ENCODE measurements at places on chromosomes 3 and 15.

DNA sequence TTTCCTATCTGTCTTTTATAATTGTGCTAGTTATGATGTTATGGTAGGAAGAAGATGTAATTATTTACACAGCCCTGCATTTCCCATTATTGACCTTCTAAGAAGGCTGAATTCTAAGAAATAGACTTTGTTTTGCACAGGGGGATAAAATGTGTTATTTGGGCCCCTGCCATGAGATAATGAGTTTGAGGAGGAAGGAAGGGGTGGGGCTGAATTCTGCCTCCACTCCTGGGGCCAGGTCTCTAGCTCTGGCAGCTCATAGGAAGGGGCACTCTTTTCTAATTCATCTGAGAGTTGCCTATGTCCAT lies 69.2 kb upstream of the GOLGA8B start:
- no peak overlapping the region for H3K4me3 ChIP-seq
- peaks cover 8% of the 10 kb centered on the region for H3K27me3 ChIP-seq
- H3K27ac ChIP-seq = no peak overlapping the region
- H3K4me1 ChIP-seq = no peaks in the 10 kb centered on the region

- H3K4me1 ChIP-seq = no peaks in the 10 kb centered on the region
- no peak for DNase-seq
- H3K27ac ChIP-seq = no peak overlapping the region
- H3K27me3 ChIP-seq = no peaks in the 10 kb centered on the region
- no peaks in the 10 kb centered on the region for H3K36me3 ChIP-seq
Measured at GRCh38 chr15:36067483-36068274, 511.7 kb upstream of the CDIN1 start.

GRCh38 chr3:180875124-180875698 lies 37.3 kb upstream of the FXR1 start:
- H3K27me3 ChIP-seq = peaks cover 11% of the 10 kb centered on the region
- no peak for DNase-seq
- no peaks in the 10 kb centered on the region for H3K4me1 ChIP-seq
- H3K36me3 ChIP-seq = no peaks in the 10 kb centered on the region
- H3K4me3 ChIP-seq = no peak overlapping the region

GRCh38 chr15:80455668-80456442 lies 51.7 kb downstream of the ARNT2 start:
- H3K4me1 ChIP-seq = no peaks in the 10 kb centered on the region
- no peaks in the 10 kb centered on the region for H3K36me3 ChIP-seq
- peaks cover 13% of the 10 kb centered on the region for H3K27me3 ChIP-seq
- H3K27ac ChIP-seq = no peak overlapping the region

DNA sequence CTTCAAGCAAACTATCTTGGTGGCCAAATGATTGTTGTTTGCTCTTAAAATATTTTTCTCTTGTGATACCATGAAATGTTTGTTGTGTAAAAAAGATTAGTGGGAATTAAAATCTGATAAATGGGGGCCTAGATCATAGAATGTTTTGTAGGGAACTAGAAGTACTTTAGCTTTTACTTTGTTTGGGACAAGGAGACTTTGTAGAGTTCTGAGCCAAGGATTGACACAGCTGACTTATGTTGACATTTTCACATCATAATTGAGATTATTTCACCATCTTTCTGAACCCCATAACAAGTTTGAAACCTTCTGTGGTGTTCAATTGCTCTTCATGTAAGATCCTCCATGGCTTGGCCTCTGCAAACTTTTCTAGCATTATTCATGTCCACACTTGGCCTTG lies 235.4 kb downstream of the NLGN1 start:
- H3K27me3 ChIP-seq = no peaks in the 10 kb centered on the region
- DNase-seq = no peak
- H3K27ac ChIP-seq = no peak overlapping the region
- no peak overlapping the region for H3K4me3 ChIP-seq
- H3K4me1 ChIP-seq = no peaks in the 10 kb centered on the region

- H3K27me3 ChIP-seq = no peaks in the 10 kb centered on the region
- H3K36me3 ChIP-seq = peaks cover 19% of the 10 kb centered on the region
- H3K4me3 ChIP-seq = no peak overlapping the region
- no peak for DNase-seq
Measured at GRCh38 chr15:31379042-31379441, 52.4 kb downstream of the KLF13 start.

- H3K4me1 ChIP-seq = peaks cover 24% of the 10 kb centered on the region
- no peak overlapping the region for H3K27ac ChIP-seq
- no peaks in the 10 kb centered on the region for H3K36me3 ChIP-seq
Measured at GRCh38 chr3:111591555-111591954, 3.6 kb downstream of the ZBED2 start.

DNA sequence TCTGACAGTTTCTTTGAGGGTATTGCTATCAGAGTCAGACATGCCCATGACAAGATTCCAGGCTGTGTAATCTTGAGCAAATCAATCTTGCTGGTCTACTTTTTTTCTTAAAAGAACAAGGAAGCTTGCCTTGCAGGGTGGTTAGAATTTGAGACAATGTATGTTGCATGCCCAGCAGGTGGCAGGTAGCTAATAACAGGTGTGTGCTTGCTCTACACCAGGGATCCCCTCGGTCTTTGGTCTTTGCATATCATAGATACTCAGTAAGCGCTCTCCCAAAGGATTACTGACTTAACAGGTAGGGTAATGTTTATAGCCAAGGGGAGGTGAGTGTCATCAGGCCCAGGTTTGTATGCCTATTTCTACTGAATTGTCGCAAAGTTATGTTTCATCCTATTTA lies 37.3 kb downstream of the CACNA1D start:
- no peaks in the 10 kb centered on the region for H3K4me1 ChIP-seq
- DNase-seq = no peak
- H3K4me3 ChIP-seq = no peak overlapping the region
- H3K36me3 ChIP-seq = no peaks in the 10 kb centered on the region
- no peak overlapping the region for H3K27ac ChIP-seq

GRCh38 chr15:79093352-79093935 lies 2.9 kb upstream of the RASGRF1 start:
- H3K4me1 ChIP-seq = peaks cover 17% of the 10 kb centered on the region
- H3K4me3 ChIP-seq = no peak overlapping the region
- H3K36me3 ChIP-seq = no peaks in the 10 kb centered on the region
- no peak for DNase-seq
- H3K27ac ChIP-seq = no peak overlapping the region

- no peak overlapping the region for H3K27ac ChIP-seq
- DNase-seq = no peak
- H3K4me1 ChIP-seq = no peaks in the 10 kb centered on the region
- no peak overlapping the region for H3K4me3 ChIP-seq
- no peaks in the 10 kb centered on the region for H3K36me3 ChIP-seq
- peaks cover 4% of the 10 kb centered on the region for H3K27me3 ChIP-seq
Measured at GRCh38 chr3:171874251-171874681, 31.1 kb downstream of the TMEM212 start.

- peaks cover 8% of the 10 kb centered on the region for H3K27me3 ChIP-seq
- no peak overlapping the region for H3K4me3 ChIP-seq
- no peak overlapping the region for H3K27ac ChIP-seq
- H3K36me3 ChIP-seq = peaks cover 2% of the 10 kb centered on the region
- no peaks in the 10 kb centered on the region for H3K4me1 ChIP-seq
- DNase-seq = no peak
Measured at GRCh38 chr3:9091486-9092235, 128.4 kb upstream of the RAD18 start.

- H3K36me3 ChIP-seq = no peaks in the 10 kb centered on the region
- H3K4me1 ChIP-seq = no peaks in the 10 kb centered on the region
- no peak overlapping the region for H3K4me3 ChIP-seq
- H3K27ac ChIP-seq = no peak overlapping the region
Measured at GRCh38 chr3:138360869-138361525, 12.6 kb downstream of the MRAS start.

GRCh38 chr3:140505213-140505612 lies 172.7 kb upstream of the TRIM42 start:
- no peaks in the 10 kb centered on the region for H3K4me1 ChIP-seq
- H3K27ac ChIP-seq = no peak overlapping the region
- no peak for DNase-seq
- peaks cover 5% of the 10 kb centered on the region for H3K27me3 ChIP-seq

GRCh38 chr15:57654153-57654852 lies 52.2 kb upstream of the POLR2M start:
- peaks cover 2% of the 10 kb centered on the region for H3K27me3 ChIP-seq
- H3K4me3 ChIP-seq = no peak overlapping the region
- no peaks in the 10 kb centered on the region for H3K36me3 ChIP-seq
- H3K27ac ChIP-seq = no peak overlapping the region
- no peak for DNase-seq
- H3K4me1 ChIP-seq = no peaks in the 10 kb centered on the region

DNA sequence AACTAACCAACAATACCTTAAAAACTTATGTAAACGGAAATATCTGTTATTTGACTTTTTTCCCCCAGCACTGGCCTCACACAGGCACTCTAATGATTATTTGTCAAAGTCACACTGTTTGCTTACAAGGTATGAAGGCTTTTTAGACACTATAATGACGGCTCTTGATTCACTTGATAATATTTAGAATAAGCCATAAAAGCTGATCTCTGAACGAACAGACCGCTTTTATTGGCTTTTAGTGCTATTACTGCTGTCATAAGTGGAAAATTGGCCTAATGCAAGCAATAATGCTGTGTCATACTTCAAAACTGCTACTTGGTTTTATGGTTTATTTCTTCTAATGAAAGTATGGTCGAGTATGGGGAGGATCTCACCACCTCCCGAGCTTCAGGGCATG lies 35.1 kb downstream of the MDFIC2 start:
- H3K27me3 ChIP-seq = no peaks in the 10 kb centered on the region
- H3K4me1 ChIP-seq = no peaks in the 10 kb centered on the region
- H3K27ac ChIP-seq = no peak overlapping the region
- H3K36me3 ChIP-seq = no peaks in the 10 kb centered on the region
- no peak for DNase-seq
- H3K4me3 ChIP-seq = no peak overlapping the region

- DNase-seq = no peak
- no peak overlapping the region for H3K4me3 ChIP-seq
- H3K4me1 ChIP-seq = no peaks in the 10 kb centered on the region
Measured at GRCh38 chr3:150101016-150101415, 130.3 kb upstream of the PFN2 start.

GRCh38 chr3:100737334-100737733 lies 28.0 kb downstream of the TFG start:
- peaks cover 36% of the 10 kb centered on the region for H3K36me3 ChIP-seq
- no peak overlapping the region for H3K4me3 ChIP-seq
- H3K27me3 ChIP-seq = no peaks in the 10 kb centered on the region
- no peaks in the 10 kb centered on the region for H3K4me1 ChIP-seq

GRCh38 chr15:72233769-72234168 lies 2.8 kb upstream of the PKM start:
- no peak overlapping the region for H3K27ac ChIP-seq
- DNase-seq = no peak
- no peaks in the 10 kb centered on the region for H3K27me3 ChIP-seq
- H3K4me1 ChIP-seq = peaks cover 18% of the 10 kb centered on the region

DNA sequence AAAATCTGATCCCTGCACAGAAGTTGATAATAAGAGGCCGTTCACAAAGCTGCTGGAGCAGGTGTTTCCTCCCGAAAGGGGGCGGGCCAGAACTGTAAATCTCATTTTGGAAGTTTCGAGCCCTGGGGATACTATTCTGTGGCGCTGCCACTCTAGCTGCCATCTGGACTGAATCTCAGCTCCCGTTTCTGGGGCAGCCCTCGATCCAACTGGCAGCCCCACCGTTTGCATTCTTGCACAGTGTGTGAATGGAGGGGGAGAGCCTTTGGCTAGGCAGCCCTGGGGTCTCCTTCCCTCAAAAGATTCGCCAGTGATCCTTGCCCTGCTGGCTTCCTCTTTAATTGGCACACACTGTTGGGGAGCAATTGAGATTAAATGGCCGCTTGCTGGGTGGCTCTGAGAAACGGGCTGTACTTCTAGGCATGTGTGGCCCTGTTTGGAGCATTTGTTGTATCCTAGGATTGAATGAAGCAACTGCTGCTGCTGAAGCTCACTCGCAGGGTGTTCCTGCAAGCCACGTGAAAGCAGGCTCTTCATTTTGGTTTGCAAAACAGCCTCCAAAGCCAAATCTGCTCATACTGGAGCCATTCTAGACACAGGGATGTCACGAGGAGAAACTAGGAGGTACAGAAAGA lies 57.2 kb upstream of the TOPAZ1 start:
- no peaks in the 10 kb centered on the region for H3K36me3 ChIP-seq
- DNase-seq = no peak
- no peak overlapping the region for H3K27ac ChIP-seq

DNA sequence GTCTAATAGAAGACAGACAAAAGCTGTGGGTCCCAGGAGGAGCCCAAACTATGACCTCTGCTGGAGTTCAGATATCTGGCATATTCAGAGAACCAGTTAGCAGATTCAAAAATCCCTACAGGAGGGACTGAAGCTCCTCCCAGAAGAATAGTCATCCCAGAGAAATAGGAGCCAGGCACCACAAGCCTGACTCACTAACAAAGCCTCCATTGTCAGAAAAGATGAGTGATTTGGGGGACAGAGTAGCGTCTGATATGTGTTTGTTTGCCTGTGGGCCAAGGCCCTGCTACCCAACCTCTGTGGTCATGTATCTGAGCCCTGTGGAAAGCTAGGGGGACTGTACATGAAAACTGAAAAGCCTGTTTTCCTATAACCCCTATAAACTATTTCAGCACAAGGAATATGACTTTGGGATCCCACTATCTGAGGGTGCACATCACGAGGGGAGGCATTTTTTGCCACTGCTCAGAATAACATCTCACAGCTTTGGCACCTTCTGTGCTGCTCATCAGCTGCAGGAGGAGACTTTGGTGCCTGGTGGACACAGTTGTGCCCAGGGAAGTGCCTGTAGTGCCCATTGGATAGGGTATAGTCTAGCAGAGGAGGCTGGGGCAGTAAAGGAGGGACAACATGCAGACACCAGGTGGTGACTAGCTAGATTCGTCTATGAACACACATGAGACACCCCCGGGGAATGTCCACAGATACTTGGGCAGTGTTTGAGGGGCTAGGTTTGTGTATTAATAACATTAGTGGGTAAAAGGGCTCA lies 9.7 kb upstream of the LARP6 start:
- H3K27me3 ChIP-seq = peaks cover 10% of the 10 kb centered on the region
- H3K36me3 ChIP-seq = no peaks in the 10 kb centered on the region
- DNase-seq = no peak
- no peak overlapping the region for H3K27ac ChIP-seq
- no peaks in the 10 kb centered on the region for H3K4me1 ChIP-seq
- H3K4me3 ChIP-seq = no peak overlapping the region

DNA sequence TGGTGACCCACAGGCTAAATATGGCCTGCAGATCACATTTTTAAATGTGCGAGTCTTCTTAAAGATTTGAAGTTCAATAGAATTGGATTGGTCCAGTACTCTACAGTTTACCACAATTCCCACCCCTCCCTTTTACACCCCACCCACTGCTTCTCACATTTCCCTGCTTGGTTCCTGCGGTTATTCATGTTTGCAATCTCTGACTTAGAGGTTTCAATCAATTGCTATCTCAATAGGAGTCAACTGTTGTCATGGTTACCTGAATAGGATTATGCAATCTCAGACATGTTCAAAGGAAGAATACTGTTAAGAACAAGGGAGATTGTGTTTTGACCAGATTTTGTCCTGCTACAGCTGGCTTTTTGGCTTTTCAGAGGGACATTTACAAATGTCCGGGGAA lies 4.9 kb upstream of the C3orf49 start:
- H3K27ac ChIP-seq = no peak overlapping the region
- peaks cover 1% of the 10 kb centered on the region for H3K36me3 ChIP-seq
- H3K27me3 ChIP-seq = no peaks in the 10 kb centered on the region
- H3K4me1 ChIP-seq = peaks cover 3% of the 10 kb centered on the region
